EL (cell line): ENCODE measurements at places on chromosomes 6 and 20.

- DNase-seq = no peak
Observed at GRCh38 chr6:85966828-85967227, 324.1 kb upstream of the SYNCRIP start.

- DNase-seq = peak; percentile 40
Observed at GRCh38 chr20:59782986-59783640, 150.3 kb downstream of the SYCP2 start.

DNA sequence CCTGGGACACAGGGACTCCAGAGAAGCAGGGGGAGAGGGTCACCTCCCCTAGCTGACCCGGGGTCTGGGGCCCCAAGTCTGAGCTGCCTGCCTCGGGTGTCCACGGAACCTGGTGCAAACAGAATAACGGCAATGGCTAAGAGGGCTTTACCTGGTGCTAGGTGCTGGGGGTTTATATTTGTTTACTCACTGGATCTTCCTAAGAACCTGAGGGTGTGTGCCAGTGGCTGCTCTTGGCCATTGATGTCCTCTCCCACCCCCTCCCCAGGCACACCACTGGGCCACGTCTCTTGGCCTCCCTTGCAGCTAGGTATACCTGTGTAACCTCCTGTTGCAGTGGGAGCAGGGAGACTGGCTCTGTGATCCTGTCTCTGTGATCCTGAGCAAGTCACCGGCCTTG lies 157.9 kb upstream of the MLN start:
- DNase-seq = no peak

DNA sequence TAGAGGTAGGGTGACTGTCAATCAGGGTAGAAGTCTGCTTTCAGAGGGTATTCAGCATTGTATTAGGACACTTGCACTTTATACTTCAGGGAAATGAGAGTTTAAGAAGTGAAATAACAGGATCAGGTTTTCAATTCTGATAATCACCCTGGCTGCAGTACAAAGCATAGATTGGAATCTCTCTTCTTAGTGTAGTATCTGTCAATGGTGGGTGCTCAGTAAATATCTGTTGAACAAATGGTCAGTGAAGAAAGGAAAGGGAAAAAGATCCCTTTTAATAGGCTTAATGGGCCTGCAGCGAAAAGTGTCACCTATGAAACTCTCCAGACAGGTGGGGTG lies 18.7 kb downstream of the TUBB2B start:
- no peak for DNase-seq

GRCh38 chr6:73932866-73933265 lies 236.9 kb downstream of the CD109 start:
- DNase-seq = no peak

GRCh38 chr20:36251426-36251825 lies 15.1 kb downstream of the AAR2 start:
- no peak for DNase-seq

- DNase-seq = peak; percentile 75
Observed at GRCh38 chr6:42661540-42662153, 60.8 kb downstream of the PRPH2 start.

GRCh38 chr20:45064812-45065211 lies 36.1 kb downstream of the KCNS1 start:
- no peak for DNase-seq

DNA sequence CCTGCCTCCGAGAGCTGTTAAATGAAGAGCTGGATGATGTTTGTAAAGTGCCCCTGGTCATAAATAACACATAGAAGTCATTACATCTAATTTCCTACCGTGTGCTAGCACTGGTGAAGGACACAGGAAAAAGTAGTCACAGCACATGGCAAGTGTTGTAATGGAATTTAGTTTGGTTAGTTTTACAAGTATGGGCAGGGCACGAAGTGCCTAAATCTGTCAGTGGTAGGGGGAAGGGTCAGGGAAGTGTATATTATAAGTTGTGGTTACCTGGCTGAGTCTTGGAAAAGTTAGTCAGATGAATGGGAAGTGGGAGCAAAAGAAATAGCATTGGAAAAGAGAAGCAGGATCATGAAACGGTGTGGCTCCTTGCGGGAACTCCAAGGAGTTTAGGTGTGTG lies 1.6 kb downstream of the RIPPLY2 start:
- DNase-seq = no peak

DNA sequence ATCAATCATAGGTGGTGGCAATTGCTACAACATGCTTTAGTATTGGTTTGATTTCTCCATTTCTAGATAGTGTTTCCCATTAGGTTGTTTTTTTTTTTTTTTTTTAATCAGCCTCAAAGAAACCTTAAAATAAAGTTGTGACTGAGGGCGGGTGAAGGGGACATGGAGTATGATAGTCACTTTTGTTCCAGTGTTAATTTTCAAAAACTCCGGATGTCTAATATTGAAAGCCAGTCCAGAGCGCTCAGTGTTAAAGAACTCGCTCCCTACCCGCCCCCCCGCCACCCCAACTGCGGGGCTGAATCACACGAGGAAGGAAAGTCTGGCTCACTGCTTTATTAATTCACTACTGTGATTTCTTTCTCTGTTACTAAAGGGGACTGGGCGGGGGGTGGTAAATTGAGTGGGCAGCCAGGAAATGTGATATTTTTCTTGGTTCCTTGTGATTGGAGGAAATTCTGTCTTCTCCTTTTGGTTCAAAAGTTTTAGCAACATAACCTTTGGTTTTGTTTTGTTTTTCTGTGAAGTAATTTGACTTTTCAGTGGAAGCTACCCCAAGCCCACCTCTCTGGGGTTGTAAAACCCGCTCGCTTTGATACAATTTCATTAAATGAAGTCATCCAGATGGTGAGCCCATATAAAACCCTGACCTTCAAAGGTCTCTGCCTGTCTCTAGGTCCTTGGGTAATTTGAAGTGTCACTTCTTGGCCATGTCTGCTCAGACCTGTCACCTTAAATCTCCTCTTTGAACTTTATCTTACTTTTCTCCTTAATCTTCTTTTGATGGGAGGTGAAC lies 38.0 kb downstream of the TNFAIP3 start:
- peak; percentile 49 for DNase-seq

GRCh38 chr6:40359808-40360207 lies 227.4 kb downstream of the LRFN2 start:
- no peak for DNase-seq

DNA sequence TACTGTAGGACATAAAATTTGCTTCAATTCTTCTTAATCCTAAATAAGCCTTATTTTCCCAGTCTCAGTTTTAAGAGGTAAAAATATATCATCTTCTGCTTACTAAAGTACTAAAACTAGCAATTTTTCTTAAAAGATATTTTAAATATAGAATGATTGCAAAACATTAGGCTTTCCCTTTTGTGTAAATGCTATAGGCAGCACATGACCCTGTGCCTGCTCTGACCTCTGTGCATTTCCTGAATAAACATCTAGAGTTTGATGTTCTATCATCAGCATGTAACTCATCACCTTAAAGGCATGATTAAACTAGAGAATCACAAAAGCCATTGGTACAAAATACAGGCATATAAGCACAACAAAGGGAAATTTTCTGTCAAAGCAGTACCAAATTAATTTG lies 422.7 kb downstream of the TFAP2B start:
- DNase-seq = no peak
